ENCODE measurements at places on chromosomes 5 and 9. TPM values are rescaled to one million over a fixed set of nuclear protein-coding genes. Genes with fewer than 3 reads are reported as not detected.

GRCh38 chr5:39013938-39014337 lies 60.3 kb downstream of the RICTOR start:
- ATAC-seq = no peak

The SLC25A2 gene
- 3.1 TPM for total RNA-seq

The FOXD4 gene
- total RNA-seq = 0.35 TPM

- ATAC-seq = no peak
Observed at GRCh38 chr9:113960768-113961167, 84.7 kb downstream of the ZNF618 start.

DNA sequence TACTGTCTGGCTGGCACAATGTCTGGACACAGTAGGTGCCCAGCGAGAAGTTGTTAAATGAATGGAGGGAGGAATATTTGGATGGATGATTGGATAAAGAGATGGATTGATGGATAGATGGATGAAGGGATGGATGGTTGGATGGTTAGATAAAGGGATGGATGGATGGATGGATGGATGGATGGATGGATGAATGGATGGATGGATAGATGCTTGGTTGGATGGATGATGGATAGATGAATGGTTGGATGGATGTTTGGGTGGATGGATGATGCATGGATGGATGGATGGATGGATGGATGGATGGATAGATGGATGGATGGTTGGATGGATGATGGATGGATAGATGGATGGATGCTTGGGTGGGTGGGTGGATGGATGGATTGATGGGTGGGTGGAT lies 90.4 kb downstream of the UBE2QL1 start:
- no peak for ATAC-seq

The TAS2R1 gene
- total RNA-seq = not detected

The MLANA gene
- not detected for total RNA-seq

DNA sequence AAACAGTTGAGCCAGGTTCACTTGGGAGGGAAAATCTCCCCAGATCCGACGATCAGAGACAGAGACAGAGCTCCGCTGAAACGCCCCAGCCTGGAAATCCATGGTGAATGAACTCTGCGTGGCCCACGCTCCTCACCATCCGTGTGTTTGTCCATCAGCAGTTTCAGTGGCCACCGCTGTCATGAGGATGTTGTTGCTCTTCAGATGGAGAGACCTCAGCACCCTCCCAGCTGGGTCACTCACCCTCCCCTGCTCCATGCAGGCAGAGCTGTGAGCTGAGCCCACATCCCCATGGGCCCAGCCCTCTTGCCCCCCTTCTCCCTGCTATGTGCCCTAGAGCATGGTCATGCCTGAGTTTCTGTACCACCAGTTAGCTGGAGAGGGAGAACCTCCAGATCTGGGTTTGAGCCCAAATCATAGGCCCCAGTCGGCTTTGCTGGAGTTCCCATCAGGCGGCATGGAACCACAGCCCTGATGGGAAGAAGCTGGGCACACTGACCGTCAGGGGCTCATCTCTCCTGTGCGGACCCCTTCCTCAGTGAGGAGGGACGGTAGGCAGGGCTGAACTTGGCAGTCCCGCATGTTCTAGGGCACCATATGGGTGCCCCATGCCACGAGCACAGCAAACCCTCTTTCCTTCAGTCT lies 154.4 kb upstream of the COL5A1 start:
- ATAC-seq = no peak

The SLC6A3 gene
- total RNA-seq = not detected

The PCDHGB1 gene
- total RNA-seq = 4.2 TPM

The NSD1 gene
- 58.4 TPM for total RNA-seq

GRCh38 chr5:135134691-135135381 lies 100.8 kb upstream of the PITX1 start:
- ATAC-seq = no peak

- no peak for ATAC-seq
Observed at GRCh38 chr9:38137342-38137741, 68.3 kb upstream of the SHB start.

Data from gastroesophageal sphincter (tissue), 4 donors.